Bronchial epithelial cell (primary cell): ENCODE measurements at places on chromosomes 3 and 15.

DNA sequence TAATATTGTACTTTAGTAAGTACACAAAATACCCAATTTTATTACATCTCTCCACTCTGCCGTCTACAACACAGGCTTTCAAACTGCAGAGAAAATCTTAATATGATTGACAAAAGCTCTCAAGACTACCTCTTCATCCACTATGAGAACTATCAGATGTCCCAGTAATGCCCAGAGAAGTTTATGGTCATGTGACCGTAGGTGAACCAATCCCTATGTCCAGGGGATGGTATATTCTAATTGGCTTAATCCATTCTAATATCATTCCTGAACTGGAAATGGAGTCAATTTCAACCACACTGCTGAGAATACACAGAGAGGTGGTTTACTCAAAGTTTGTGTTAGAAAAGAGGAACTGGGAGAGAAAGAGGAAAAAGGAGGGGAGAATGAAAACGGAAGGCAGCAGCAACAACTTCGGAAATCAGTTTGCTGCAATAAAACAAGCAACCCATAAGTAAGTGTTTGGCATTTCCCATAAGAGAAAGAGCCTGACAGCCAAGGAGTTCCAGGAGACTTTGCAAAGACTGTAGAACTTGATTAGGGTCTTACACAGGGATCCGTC lies 7.3 kb downstream of the SST start:
- DNase-seq = no peak

- DNase-seq = no peak
Measured at GRCh38 chr3:187973977-187974870, 179.7 kb upstream of the LPP start.

DNA sequence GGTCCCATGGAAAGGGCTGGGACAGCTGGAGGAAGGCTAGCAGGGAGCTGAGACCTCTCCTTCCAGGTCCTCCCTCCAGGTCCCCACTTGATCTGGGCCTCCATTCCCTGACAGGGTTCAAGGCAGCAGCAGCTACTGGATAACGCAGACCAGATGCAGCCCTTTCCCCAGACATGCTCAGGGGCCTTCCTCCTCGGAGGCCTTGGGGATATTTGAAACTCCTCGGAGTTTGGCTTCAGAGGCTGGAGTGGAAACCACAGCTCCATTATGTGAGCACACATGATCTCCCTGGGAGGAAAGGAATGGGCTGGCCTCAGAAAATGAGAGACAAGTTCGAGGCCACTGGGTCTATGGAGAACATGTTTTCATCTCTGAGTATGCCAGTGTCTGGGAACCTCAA lies 119.3 kb downstream of the SMAD6 start:
- DNase-seq = no peak

- DNase-seq = no peak
Measured at GRCh38 chr3:113245761-113246161, 34.4 kb downstream of the BOC start.
